ENCODE measurements at places on chromosomes 5 and 9.

DNA sequence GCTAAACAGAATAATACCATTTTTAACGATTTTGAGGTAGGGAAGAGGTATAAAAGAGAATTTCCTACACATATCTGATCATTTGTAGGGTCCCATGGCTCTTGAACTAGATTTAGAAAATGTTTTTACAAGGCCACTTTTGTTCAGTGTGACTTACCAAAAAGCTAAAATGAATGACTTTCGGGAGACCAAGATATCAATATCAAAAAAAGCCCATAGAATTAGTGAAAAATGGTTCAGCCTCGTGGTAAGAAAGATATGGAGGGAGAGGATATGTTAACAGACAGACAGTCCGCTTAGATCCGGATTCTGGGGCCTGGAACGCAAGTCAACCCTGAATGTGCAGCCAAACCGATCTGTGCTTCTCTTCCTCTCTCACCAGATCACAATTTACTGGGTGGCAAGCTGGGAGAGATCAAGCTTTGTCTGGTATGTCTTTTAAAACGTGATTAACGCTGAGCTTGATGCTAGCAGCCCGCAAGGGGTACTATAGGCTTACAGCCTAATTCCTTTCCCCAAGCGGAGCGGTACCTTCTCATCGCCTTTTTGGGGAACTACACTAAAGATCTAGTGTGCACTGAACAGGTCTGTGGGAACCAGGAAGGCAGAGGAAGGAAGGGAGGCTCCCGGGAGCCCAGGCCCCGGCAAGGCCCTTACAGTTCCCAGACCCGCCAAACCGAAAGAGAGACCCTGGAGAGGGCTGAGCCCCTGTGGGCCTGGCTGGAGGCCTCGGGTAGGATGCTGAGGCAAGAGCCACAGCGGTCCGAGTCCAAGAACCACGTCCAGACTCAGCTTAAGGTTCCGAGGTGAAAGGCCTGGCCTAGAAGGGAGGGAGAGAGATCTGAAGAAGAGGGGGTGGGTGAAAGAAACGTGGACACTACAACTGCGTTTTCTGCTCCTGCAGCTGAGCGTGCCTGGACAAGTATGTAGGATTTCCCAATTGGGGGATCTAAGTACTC is 2.9 kb downstream of the NR2F1-AS1 start:
- DNase-seq, result no peak

DNA sequence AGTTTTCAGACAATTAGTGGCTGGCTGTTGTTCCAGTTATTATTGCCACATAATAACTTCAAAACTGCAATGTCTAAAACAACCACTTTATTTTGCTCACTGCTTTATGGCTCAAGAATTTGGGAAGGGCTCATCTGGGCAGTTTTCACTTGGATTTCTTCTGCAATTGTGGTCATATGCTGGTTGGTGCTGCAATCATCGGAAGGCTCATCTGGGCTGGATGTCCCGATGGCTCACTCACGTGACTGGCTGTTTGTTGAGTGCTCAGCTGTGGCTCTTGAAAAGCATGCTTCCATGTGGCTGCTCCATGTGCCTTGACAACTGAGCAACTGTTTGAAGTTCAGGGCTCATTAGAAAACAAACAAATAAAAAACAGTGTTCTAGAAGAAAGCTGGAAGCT is 1032.5 kb downstream of the DTWD2 start:
- no peak for DNase-seq

DNA sequence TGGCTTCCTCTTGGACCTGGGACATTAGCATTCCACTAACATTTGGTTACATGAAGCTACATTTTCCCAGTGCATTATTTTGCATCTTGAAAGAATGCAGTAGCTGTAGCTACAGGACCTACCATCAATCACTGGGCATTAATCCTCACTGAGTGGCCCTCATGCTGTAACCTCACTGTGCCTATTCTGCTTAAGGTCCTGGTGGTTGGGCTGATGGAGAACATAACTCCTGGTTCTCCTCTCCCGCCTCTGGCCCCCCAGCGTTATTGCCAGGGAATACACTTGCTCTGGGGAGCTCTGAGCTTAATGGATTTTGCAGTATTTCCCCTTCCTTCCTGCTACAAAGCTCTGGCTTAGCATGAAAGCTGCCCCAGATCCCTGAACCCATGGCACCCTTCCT is 111.5 kb upstream of the EQTN start:
- DNase-seq, result no peak

DNA sequence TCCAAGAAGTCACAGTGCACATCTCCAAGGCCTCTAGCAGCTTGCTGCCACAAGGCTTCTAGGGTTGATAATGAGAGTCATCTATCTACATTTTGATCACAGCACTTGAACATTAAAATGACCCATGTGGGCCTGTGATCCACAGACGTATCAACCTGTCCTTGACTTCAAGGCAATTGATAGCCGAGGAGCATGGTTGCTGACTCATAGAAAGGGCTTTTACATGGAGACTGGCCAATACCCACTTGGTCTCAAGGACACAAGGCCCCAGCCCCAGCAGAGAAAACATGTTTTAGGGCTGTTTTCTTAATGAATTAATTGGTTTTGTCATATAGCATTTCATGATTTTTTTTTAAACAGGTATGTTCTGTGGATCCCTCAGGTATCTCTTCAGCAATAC is 314.0 kb downstream of the SEMA5A start:
- no peak for DNase-seq

GRCh38 chr5:35598707-35599370 is 18.8 kb upstream of the SPEF2 start:
- DNase-seq, result no peak

GRCh38 chr9:10255758-10256157 is 357.0 kb downstream of the PTPRD start:
- DNase-seq, result no peak

DNA sequence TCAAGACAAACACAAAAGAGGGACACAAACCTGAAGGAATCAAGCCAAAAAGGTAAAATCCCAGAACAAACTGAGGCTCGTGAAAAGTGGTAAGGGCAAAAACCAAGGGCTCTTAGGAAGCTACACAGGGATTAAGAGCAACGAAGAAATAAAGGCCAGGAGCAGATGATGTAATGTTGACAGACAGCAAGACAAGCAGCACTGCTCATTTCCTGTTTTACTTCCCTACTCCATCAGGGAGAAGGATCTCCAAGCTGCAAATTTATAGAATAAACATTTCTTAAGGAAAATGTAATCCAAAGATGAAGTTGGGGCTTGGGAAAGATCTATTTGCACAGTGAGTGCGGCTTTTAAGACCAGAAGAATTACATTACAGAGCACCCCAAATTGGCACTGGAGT is 182.3 kb upstream of the MAP1B start:
- no peak for DNase-seq

- no peak for DNase-seq
Observed at GRCh38 chr5:55570570-55570969, 35.8 kb upstream of the PLPP1 start.

DNA sequence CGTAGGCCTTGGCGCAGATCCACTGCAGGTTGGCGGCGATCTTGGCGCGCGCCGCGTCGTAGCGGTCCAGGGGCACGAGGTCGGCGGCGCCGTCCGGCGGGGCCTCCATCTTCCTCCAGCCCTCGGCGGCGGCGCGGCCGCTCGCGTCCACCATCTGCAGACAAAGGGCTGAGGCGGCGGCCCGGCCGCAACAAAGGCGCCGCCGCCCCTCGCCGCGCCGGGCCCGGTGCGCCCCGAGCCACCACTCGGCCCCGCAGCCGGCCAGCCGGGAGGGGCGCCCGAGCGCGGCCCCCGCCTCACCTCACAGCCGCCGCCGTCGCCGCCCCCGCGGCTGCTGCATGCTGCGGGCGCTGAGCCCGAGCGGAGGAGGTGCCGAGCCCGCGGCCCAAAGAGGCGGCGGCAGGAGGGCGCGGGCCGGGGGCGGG is 328 bp downstream of the CAMSAP1 start:
- DNase-seq, result no peak

GRCh38 chr9:21677834-21678233 is 124.6 kb upstream of the MTAP start:
- no peak for DNase-seq

- DNase-seq, result no peak
Observed at GRCh38 chr5:73967347-73967746, 341.4 kb downstream of the ARHGEF28 start.

GRCh38 chr5:121746763-121747162 is 104.9 kb upstream of the FTMT start:
- no peak for DNase-seq

DNA sequence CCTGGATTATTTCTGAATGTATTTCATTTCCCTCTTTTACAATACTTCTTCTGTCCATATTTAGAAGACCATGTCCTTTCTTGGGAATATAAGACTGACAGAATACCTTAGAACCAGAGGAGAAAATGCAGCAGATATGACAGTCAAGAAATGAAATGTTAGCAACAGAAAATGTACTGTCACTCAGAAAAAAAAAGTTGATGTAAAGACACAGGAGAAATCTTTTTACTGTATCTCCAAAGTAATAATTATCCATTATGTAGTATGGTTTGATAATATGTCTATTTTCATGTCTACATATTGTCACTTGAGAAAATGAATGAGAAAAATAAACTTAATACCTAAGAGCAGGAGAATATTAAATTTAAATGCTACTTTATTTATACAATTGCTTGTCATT is 652.1 kb downstream of the GABRG2 start:
- no peak for DNase-seq

DNA sequence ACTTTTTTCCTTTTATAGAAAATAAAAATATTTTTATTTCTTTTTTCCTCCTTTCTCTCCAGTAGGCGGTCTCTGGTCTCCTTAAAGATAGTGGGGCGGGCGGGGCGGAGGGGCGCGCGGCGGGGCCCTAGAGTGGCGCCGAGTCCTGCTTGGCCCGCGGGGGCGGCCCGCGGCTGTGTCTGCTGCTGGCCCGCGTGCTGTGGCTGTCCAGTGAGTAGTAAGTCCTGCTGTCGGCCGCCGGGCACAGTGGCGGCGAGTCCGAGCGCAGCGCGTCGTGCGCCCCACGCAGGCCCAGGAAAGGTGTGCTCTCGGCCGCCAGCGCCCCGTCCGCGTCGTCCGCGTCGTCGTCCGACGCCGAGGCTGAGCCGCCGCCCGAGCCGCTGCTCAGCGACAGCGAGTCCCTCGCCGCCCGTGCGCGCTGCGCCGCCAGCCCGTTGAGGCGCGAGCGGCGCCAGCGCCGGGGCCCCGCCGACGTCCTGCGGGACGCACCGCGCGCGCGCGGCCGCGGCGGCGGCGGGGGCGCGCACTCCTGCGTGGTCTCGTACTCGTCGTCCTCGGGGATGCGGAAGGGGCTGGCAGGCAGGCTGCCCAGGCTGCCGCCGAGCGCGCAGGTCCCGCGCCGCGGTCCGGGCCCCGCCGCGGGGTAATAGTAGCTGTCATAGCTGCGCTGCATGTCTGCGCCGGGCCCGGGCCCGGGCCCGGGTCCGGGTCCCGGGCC is 52.3 kb downstream of the PSD2 start:
- DNase-seq, result peak; percentile 90

GRCh38 chr5:115579747-115580173 is 22.5 kb downstream of the TICAM2 start:
- DNase-seq, result no peak

DNA sequence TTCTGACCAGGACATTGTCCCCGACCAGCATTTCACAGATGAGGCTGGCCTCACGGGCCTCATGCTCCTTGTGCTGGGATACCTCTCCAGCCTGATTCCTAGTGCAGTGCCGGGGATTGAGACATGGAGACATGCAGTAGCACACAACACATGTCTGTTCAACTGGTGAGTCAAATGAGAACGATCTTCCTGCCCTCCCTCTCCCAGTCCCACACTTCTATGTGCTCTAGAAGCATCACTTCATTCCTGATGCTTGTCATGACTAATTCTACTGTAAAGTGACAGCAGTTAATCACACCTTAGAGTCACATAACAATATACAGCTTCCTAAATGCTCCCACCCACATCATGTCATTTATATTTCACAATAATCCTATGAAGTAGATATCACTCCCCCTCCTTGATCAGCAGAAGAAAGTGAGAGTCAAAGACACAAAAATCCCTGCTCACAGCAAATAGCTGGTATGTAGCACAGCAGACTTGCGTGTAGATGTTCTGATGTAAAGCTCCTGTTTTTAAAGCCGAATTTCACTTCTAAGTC is 101.8 kb downstream of the CCDC192 start:
- no peak for DNase-seq

DNA sequence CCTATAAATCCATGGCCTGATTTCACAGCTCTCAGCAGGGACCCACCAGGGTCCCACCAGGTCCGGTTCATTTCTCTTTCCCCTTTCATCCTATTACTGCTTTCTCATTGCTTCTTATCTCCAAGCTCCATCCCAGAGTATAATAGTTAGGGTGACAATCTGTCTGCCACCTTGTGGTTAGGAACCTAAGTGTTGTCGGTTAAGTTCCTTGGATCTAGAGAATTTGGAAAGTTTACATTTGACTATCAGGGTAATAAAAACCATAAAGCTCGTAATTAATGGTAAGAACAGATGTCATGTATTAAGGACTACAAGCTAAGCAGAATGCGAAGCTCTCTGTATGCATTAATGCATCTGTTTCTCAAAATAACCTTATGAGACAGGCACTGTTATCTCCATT is 259.1 kb downstream of the SH3GL2 start:
- no peak for DNase-seq

DNA sequence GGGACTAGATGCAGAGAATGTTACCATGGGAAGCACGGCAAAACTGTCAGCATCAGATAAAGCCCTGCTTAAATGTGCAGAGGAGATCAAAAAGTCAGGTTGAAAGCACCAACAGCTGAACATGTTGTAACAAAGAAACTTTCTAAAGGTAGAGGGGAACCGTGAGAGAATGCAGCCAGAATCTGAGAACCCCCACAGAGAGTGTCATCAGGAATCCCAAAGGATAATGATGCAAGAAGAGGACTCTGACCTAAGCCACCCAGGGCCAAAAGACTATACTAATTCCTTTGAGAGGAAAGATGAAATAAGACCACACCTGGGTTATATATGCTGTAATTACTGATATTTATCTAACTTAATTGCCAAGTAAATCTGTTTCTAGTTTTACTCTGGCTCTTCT is 116.6 kb downstream of the PCSK1 start:
- DNase-seq, result no peak

- no peak for DNase-seq
Observed at GRCh38 chr5:122385286-122385685, 73.2 kb downstream of the SNCAIP start.

GRCh38 chr5:147561435-147561834 is 51.6 kb upstream of the DPYSL3 start:
- DNase-seq, result no peak

- DNase-seq, result no peak
Observed at GRCh38 chr5:44932922-44933585, 124.3 kb downstream of the MRPS30 start.

DNA sequence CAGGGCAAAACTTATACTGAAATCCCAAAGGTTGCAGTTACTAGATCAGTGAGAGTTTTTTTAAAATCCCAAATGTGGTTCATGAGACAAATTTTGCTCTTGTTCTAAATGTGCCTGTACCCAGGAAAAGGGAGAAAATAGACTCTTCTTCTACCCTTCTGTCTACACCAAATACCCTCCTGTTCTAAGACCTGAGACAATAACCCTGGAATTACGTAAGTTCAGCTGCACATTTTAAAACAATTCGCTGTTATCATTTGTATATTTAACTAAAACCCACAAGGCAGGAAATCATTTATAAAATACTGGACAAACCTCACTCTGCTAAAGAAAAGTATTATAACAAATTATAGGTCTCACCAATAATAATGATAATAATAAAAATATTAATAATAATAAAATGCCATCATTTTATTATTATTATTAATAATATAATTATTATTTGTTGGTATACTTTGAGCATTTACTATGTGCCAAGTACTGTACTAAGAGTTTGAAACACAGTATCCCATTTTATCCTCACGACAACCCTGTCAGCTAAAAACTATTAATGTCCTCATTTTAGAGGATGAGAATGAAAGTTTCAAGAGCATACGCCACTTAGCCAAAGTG is 49.8 kb upstream of the AFAP1L1 start:
- DNase-seq, result no peak

GRCh38 chr5:51544031-51544785 is 161.0 kb downstream of the ISL1 start:
- DNase-seq, result no peak

Data from activated effector memory CD4-positive, alpha-beta T cell treated with anti-CD3 and anti-CD28 coated beads, Interleukin-2, amount 50 U/mL, for 16 hours (primary cell).